ENCODE measurements at places on chromosomes 11 and 22. TPM values are rescaled to one million over a fixed set of nuclear protein-coding genes. Genes with fewer than 3 reads are reported as not detected.

Gene SCUBE1
- 0.14 TPM for total RNA-seq

Gene SAA2
- total RNA-seq, result not detected

Gene OR4D5
- total RNA-seq, result not detected

Gene PTDSS2
- total RNA-seq, result 48.4 TPM

Gene DDX17
- 88.3 TPM for total RNA-seq

Data from A549 treated with CORT108297 at 1 μM for 4 hours (cell line).